ENCODE measurements at places on chromosomes 12 and 14.

DNA sequence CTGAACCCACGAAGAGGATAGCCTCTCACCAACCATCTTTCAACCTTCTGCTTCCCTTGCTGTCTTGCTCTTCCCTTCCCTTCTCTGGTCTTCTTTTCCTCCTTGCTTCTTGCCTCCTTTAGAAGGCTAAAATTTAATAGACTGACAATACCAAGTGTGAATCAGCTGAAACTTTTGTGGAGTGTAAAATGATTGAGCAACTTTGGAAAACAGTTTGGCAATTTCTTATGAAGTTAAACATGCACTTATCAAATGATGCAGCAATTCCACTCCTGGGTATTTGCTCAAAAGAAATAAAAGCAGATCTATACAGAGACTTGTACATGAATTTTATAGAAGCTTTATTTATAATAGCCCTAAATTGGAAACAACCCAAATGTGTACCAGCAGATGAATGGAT is 3.3 kb upstream of the KRT86 start:
- no peak for DNase-seq

- DNase-seq, result peak; percentile 71
Measured at GRCh38 chr12:59597385-59597781, 1.6 kb downstream of the SLC16A7 start.

- DNase-seq, result no peak
Measured at GRCh38 chr12:108922918-108923317, 43.0 kb downstream of the DAO start.

DNA sequence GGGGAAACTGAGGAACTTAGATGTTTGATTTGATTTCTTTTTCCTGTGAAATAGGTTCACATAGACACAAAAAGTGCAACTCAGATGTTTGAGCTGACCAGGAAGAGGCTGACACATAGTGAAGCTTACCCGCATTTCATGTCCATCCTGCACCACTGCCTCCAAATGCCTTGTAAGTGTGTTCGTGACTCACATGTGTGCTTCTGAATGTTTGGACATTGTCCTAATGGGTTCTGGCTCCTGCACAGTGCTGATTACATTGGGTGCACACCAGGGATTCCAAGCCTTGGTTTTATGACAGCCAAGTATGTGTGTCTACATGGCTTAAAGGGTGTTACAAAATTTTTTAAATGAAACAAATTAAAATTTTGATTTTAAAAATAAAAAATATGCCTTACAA is 137.4 kb downstream of the DAAM1 start:
- DNase-seq, result no peak

DNA sequence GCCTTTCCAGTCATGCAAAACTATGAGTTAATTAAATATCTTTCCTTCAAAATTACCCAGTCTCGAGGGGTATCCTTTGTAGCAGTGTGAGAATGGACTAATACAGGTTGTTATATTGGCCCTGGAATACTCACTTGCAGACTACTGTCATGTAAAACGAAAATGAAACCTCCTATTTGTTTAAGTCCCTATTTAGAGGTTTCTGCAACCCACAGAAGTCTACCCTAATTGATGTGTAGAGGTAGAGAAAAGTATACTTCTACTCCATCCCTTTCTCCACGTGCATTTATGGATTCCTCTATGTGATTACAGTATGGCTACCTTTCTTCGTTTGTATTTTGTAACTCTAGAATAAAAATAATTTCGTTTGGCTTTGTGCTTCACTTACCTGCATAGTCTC is 371.1 kb downstream of the FSCB start:
- DNase-seq, result no peak

- DNase-seq, result no peak
Measured at GRCh38 chr14:76375947-76376404, at the start of gene ESRRB. Gene ESRRB (plus strand): TSS chr14:76376137. CDS start chr14:76376402, 265 bp downstream.

- DNase-seq, result no peak
Measured at GRCh38 chr14:95101736-95102679, 55.3 kb downstream of the DICER1 start.

DNA sequence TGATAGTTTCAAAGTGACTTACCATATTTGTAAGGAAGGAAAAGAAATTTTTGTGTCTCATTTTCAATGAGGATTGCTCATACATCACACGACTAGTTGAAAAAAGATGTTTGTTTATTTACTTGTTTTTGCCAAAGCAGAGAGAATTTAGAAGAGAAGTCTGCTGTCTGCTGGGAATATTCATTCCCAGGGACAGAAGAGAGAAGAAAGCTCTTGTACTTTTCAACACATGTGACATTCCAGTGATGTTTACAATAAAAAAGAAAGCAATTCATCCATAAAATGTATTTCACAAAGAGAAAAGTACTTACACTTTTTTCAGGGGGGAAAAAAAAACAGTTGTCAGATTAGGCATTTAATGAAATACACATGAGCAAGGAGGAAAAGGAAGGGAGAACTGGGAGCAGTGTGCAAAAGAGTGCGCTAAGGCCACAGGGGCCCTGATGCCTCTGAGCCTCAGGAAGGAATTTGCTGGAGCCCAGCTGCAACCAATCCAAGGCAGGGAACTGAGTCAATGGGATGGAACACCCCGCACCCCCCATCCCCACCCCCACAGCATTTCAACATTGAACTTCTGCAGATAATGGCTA is 115.0 kb downstream of the RPAP3 start:
- DNase-seq, result no peak

DNA sequence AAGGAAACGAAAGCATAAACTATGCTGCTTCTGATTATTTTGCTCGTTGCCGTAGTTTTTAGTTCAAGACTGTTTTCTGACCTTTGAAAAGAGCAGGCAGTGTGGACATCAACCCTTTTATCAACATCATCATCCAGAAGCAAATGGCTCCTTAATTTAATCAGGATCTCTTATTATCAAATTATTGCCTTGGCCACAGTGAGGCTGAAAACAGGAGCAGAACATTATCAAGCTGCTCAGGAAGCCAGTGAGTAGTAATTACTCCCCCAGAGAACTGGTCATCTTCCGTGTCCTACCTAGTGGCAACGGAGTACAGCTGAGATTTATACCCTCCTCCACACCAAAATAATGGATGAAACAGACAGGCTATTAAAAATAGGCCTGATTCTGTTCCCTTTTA is 2.2 kb upstream of the DIABLO start:
- DNase-seq, result no peak

- DNase-seq, result no peak
Measured at GRCh38 chr14:68638141-68638999, 154.5 kb downstream of the ZFP36L1 start.

DNA sequence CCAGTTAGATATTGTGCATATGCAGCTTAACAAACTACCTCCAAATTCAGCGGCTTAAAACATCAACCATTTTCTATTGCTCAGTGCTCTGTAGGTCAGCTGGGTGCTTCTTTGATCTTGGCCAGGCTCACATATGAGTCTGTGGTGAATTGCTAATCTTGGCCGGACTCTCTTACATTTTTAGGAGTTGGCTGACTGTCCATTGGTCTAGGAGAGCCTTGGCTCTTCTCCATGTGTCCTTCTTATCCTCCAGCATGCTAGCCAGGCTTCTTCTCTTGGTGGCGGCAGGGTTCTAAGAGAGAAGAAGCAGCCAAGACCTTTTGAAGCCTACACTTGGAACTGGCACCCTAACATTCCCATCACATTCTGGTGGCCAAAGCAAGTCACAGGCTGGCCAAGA is 174.3 kb upstream of the PWP1 start:
- no peak for DNase-seq

- DNase-seq, result no peak
Measured at GRCh38 chr12:15540005-15540404, 217.7 kb downstream of the PTPRO start.

DNA sequence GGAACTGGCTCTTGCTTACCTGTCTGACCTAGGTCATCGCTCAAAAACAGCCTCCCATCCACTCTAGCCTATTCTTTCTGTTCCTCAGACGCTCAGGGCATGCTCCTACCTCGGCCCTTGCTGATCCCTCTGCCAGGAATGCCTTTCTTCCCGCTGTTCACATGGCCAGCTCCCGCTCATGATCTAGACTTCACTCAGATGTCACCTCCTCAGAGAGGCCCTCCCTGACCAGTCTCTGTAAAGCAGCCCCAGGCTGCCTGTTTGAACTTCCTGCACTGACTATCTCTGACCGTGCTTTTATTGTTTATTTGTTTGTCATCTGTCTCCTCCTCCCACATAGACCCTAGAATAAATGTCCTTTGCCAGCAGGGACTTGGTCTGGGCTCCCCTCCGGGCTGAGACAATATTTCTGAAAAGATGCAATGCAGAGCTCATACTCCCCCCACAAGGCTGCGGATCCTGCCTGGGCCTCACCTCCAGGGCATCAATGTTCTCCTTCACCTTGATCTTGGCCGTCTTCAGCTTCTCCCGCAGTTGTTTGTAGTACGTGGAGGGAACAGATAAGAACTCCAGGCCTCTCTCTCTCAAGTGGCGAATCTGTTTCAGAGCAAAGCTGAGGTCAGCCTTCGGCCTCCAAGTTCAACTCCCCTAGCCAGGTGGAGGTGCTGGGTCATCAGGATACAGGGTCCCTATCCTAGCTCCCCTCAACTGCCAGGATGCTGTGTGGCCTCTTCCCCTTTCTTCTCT is 15.2 kb downstream of the HPD start:
- DNase-seq, result no peak

DNA sequence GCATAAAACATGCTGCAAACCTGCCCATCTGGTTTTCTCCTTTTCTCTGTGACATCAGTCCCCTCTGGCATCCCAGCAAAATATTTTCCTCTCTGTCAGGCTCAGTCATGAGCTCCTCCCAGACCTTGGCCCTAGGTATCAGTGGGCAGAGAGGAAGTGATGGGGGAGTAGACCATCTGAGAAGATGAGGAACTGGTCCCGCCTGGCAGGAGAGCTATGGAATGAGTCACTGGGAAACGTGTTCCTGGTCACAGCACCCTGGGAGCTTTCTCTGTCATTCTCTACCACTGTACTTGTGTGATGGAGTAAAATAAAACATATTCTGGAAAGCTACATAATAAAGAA is 5.0 kb upstream of the SRSF9 start:
- peak; percentile 88 for DNase-seq

DNA sequence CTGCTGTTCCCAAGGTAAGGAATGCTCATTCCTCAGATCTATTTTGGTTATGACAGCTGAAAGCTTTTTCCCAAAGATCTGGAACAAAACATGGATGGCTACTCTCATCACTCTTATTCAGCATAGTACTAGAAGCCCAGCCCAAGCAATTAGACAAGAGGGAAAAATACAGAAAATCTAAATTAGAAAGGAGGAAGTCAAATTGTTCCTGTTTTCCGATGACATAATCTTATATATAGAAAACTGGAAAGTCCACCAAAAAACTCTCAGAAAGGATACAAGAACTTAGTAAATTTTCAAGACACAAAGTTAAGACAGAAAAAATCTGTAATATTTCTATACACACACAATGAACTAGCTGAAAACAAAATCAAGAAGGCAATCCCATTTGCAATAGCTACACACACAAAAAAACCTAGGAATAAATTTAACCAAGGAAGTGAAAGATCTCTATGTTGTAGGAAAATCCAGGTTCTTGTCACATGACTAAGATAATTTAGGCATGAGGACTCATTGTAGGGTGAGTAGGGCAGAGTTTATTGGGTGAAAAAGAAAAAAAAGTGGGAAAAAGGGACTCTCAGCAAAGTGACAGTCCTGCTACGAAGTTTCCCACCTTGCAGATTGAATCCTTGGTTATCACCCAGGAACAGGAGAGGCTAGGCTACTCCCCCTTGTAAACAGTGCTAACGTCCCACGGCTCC is 28.6 kb upstream of the KLRB1 start:
- no peak for DNase-seq

DNA sequence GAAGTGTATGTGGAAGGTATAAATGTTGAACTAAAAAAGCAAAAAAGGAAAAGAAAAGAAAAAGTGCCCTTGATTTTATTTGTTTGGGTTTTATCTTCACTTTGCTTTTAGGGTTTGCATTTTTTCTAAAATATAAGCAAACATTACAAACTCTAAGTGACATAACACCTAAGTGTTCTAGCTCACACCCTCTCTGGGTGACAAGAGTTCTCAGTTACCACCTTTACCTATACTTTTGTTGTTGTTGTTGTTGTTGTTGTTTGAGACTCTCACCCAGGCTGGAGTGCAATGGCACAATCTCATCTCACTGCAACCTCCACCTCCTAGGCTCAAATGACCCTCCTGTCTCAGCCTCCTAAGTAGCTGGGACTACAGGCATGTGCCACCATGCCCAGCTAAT is 13.0 kb downstream of the KLRG1 start:
- DNase-seq, result no peak

DNA sequence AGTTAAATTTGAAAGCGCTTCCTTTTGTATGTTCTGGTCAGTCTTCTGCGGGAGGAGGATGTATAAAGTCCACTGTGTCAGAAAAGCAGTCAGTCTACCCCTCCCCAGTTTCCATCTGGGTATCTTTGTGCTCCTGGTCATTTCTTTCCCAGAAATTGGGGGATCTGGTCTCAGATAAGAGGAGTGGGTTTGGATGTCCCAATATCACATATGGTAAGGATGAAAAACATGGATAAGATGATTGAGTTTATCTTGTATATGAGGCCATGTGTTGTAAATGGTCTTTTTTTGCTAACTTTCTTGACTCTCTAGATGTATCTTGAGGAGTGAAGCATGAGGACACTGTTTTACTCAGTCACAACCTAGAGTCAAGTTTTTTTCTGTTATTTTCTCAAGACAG is 186.8 kb upstream of the HIF1A start:
- DNase-seq, result no peak

DNA sequence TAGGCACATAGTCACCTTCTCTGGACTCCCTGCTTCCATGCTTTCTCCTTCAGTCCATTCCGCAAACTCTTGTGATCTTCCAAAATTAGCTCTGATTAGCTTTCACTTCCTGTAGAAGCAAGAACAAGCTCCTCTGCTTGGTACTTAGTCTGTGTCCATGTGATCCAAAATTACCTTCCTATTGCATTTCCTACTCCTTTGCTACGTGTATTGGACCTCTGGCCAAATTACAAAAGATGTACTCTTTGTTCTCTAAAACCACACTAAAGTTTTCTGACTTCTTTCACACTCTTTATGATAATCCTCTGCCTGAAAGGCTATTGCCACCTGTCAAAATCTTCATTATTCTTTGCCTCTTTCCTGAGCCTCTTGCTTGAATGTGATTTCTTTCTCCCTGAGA is 786 bp upstream of the TSFM start:
- no peak for DNase-seq

DNA sequence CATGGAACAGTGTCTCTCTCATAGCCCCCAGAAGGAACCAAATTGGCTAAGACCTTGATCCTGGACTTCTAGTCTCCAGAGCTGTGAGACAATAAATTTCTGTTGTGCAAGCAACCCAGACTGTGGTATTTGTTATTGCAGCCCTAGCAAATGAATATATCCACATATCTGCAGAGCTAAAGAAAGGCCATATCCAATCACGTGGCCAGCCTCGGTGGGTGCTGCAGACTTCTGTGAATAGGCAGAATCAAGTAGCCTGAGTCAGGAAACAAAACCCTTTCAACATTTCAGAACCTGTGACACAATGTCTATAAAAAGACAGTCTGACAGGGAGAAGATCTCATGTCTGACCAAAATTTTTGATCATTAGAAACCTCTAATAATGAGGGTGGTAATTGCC is 71.0 kb upstream of the CPM start:
- no peak for DNase-seq

DNA sequence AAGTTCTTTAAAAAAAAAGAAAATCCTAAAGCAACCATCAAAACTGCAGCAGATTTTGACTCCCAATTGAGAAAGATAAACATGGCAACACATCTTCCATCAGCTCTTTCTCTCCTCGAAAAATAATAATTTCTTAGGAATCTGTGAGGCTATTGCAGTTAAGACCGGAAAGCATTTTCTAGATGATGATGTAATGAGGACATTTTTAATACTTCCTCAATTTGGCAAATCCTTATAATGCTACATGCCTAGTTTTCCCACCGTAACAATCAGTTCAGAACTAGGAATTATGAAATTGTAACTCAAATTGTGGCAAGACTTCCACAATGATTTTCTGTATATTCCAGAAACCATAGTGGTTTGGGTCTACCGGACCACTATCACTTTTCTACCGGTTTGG is 180.9 kb upstream of the PDE3A start:
- no peak for DNase-seq
